Stimulated activated CD4-positive, alpha-beta T cell treated with anti-CD3 and anti-CD28 coated beads, Interleukin-1b, Interleukin-23, amount 100 ng/mL, for 1 hour (primary cell): ENCODE measurements at places on chromosomes 3 and 15.

- DNase-seq, result no peak
These were observed 4.4 kb upstream of the XIRP1 start for GRCh38 chr3:39196671-39197356.

GRCh38 chr3:185934174-185934557 is 3.6 kb downstream of the TRA2B start:
- DNase-seq, result no peak

DNA sequence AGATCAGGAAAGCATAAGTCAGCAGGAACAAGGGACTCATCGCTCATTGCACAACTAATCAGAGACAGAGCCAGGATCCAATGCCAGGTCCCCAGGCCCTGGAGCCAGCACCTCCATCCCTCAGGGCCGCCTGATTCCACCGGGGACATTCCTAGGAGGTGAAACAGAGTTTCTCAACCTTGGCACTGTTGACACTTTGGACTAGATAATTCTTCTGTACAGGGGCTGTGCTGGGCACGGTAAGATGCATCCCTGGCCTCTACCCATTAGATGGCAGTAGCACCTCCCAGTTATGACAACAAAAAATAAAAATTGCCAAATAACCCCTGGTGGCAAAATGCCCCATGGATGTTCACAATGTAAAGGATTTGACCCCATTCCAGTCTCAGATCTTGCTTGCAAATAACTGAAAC is 127.7 kb downstream of the MTHFS start:
- DNase-seq, result no peak

DNA sequence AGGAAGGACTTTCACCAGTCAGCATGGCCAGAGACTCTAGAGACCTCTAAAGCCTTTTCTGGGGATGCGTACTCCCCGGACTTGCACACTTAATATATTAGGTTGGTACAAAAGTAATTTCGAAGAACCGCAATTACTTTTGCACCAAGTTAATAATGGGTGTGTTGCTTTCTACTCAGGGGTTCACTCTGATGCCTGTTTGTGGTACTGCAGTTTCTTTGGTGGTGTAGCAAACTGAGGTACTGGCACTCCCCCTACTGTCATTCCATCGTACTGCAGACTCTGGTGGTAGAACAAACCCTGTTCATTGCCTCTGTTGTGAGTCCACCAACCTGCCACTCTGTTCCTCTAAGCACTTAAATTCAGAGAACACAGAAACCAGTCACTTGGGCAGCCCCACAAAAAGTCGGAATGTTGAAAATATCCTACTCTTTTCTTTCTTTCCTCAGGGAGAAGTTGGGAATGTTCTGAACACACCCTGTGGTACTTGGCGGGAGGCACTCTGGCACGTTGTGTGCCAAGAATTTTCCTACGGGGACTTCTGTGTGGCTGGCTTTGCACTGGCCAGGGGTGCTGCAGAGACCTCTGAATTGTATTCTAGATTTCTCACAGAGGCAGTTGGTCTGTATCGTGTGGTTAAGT is 46.3 kb downstream of the GABRG3 start:
- DNase-seq, result no peak

DNA sequence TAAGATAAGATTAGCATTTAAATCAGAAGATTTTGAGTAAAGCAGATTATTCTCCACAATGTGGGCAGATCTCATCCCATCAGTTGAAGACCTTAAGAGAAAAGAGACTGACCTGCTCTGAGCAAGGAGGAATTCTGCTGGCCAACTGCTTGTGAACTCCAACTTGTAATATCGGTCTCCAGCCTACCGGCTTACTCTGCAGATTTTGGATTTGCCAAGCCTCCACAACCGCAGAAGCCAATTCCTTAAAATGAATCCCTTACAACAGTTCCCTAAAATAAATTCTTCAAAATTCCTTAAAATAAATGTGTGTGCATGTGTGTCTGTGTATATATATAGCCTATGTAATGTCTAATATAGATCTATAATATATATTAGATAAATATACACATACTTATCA is 107.4 kb upstream of the KLF13 start:
- DNase-seq, result no peak

- DNase-seq, result no peak
These were observed 357.7 kb downstream of the OTOL1 start for GRCh38 chr3:161854232-161854771.

DNA sequence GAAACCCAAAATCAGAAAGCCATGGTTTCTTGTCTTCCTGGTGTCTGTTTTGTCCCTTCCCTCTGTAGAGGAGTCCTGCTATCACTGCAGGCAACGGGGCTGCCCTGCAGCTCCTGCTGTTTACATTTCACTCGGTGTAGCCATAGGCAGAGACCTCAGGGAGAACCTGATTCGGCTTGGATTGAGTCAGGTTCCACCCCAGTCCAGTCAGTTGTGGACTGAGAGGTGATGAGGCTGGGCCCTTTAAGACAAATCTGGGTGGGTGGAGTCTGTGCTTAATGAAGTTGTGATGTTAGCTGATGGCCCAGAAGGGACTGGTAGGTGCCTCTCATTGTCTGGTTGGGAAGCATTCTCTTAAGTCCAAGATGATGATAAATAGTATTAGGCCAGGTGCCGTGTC is 35.7 kb downstream of the FLNB start:
- DNase-seq, result no peak

GRCh38 chr3:81643721-81644120 is 117.7 kb downstream of the GBE1 start:
- no peak for DNase-seq

DNA sequence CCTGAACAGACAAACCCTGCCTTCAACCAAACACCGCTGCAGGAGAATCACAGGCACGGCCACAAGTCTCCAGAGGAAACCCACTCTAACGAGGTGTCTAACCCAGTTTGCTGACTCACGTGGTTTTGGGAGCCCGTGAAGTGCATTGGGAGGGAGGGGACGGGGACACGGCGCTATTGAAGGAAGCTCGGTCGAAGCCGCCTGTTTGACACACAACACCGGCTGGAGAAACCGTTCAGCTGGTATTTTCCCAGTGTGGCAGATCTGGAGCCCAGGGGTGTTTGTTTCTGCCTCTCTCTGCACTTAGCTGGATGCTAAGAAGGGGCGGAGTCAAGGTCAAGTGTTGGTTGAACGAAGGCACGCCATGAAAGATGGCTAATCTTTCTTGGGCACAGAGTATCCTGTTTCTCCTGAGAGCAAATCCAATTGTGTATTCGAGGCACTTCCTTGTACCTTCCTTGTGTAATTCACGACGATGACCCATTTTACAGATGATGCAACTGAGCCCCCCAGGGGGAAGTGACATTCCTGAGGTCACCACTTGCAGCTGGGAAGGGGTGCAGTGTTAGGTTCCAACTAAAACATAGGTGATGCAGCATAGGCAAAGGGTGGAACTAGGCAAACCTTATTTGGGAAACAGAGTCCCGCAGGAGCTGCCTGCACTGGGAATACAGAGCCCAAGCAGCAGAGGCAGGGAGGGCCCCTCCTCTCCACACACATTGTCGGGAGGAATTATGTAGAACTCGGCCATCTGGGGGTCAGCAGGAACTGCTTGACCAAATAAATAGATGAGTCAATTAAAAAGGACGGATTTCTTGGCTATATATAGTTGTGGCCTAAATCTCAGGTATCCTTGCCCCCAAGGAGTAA is 22.5 kb downstream of the SLC6A6 start:
- DNase-seq, result no peak

DNA sequence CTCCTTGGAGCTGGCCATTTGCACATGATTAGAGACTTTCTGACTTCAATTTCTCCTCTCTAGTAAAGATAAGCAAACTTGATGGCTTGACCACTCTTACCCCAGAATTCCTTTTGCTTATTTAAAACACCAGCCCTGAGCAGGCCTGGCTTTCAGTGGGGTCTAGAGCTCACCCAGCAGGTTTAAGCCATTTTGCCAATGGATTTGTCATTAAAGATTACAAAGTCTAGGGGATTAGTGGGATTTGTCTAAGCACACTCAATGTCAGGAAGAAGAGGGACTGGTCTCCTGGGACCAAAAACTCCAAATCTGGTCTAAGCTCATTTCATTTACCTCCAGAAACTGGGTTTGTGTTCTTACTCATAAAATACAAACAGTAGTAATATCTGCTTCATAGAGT is 57.3 kb upstream of the SNTN start:
- no peak for DNase-seq
